Fibroblast of skin of right quadriceps (primary cell): ENCODE measurements at places on chromosomes 12 and 14.

DNA sequence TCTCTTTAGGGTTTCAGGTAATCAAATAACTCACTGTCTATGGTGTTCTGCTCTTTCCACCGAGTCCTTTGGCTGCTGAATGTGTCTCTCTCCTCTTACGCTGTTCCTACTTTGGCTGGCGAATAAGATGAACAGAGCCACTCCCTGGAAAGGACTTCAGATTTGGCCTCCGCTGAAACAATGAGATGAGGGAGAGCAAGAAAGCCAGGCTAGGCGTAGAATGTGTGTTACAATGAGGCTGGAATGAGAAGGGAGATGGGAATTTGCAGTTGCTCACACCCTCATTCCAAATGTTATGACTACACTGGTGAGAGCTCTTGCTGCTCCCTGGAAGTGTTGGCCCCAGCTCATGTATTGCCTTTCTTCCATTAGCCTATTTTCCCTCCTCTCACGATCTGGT, at the start of gene MFAP5:
MFAP5 (minus strand) TSS at position 234 of the 400 bp plus-strand sequence. CDS start 722 bp downstream, outside the sequence.
- DNase-seq: peak; percentile 80

- DNase-seq: no peak
These were observed 12.1 kb downstream of the SERPINA1 start for GRCh38 chr14:94376108-94376975.

DNA sequence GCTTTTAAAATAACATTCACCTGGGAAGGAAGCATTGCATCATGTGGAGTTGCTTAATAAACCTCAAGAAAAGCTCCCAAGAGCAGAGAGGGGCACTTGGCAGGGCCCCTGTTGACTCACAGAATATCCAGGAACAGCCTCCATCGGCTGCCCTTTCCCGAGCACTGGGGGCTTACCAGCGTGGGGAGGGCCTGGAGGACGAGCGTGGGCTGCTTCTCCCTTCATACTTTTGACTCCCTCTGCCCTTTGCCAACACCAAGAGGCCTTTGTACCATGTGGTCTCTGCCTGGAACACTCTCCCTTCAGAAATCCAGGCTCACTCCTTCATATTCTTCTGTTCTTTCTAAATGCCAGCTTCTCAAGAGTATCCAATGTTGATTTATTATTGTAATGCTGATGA, 492.1 kb upstream of the TMEM132C start:
- no peak for DNase-seq

GRCh38 chr14:96567289-96567899, 65.2 kb downstream of the PAPOLA start:
- peak; percentile 47 for DNase-seq

DNA sequence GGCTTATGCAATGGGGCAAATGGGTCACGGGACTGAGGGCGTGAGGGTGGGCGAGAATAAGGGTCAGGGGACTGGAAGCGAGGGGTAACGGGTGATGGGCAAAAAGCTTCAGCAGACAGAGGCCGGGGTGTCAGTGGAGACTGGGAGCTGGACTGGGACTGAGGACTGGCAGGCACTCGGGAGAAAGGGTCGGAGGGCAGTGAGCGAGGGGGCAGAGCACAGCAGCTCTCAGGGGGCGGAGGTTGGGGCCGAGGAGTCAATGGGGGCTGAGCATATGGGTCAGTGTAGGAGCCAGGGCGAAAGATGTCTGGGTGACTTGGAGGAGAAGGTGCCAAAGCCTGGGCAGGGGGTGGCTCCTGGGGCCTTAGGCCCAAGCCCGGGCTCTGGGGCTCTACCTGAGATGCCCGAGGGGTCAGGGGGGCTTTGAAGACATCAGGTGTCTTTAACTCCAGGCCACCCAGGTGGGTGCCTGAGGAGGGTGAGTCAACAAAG, 20.2 kb downstream of the KMT2D start:
- DNase-seq: no peak
